ENCODE measurements at places on chromosomes 7 and 10. TPM values are rescaled to one million over a fixed set of nuclear protein-coding genes. Genes with fewer than 3 reads are reported as not detected.

DNA sequence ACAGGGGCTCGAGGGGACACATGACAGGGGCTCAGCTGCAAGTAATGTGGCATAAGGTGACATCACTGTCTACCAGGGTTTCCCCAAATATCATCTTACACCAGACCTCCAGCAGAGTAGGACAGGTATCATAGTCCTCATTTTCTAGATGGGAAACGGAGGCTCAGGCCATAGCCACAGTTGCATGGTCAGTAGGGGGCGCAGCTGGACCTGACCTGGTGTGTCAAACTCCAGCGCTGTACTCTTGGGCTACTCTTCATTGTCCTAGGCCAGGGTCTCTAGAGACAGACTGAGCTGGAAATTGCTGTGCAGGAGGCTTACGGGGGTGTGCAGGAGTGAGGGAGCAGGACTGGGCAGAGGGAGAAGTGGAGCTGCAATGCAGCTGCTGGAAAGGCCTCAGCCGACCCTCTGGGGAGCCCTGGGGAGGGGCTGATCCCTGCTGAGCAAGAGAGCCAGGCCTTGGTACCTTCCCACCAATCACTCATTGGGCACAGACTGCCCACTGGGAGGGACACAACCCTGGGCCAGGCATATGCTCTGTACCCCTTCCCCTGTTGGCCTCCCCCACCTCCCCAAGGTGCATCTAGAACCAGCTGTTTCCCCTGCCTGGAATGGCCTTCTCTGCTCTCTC lies 89.9 kb downstream of the CDH23 start:
- DNase-seq, result no peak
- peaks cover 3% of the 10 kb centered on the region for H3K36me3 ChIP-seq
- H3K27me3 ChIP-seq, result no peaks in the 10 kb centered on the region
- H3K27ac ChIP-seq, result no peak overlapping the region
- H3K4me1 ChIP-seq, result no peaks in the 10 kb centered on the region
- no peak overlapping the region for H3K4me3 ChIP-seq

DNA sequence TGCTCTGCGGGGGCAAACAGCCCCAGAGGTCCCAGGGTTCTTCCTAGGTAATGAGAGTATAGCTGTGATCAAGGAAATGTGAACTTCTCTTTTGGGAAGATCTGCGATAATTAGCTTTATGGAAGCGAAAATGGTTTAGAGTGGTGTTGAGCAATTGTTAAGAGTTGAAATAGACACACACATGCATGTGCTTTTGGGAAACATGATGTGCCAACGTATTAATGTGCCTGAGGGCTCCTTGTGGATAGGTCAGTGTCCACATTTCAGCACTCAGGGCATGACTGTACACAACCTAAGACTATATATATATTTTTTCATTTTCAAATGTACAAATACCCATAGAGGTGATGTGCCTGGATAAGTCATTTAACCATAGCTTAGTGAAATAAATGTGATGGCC lies 67.0 kb downstream of the GSDME start:
- peaks cover 47% of the 10 kb centered on the region for H3K36me3 ChIP-seq
- H3K27ac ChIP-seq, result no peak overlapping the region
- no peaks in the 10 kb centered on the region for H3K27me3 ChIP-seq
- H3K4me1 ChIP-seq, result no peaks in the 10 kb centered on the region
- no peak overlapping the region for H3K4me3 ChIP-seq
- DNase-seq, result no peak

GRCh38 chr7:90951986-90952954 lies 312.0 kb upstream of the FZD1 start:
- DNase-seq, result no peak
- H3K36me3 ChIP-seq, result no peaks in the 10 kb centered on the region
- no peak overlapping the region for H3K27ac ChIP-seq
- H3K4me3 ChIP-seq, result no peak overlapping the region

DNA sequence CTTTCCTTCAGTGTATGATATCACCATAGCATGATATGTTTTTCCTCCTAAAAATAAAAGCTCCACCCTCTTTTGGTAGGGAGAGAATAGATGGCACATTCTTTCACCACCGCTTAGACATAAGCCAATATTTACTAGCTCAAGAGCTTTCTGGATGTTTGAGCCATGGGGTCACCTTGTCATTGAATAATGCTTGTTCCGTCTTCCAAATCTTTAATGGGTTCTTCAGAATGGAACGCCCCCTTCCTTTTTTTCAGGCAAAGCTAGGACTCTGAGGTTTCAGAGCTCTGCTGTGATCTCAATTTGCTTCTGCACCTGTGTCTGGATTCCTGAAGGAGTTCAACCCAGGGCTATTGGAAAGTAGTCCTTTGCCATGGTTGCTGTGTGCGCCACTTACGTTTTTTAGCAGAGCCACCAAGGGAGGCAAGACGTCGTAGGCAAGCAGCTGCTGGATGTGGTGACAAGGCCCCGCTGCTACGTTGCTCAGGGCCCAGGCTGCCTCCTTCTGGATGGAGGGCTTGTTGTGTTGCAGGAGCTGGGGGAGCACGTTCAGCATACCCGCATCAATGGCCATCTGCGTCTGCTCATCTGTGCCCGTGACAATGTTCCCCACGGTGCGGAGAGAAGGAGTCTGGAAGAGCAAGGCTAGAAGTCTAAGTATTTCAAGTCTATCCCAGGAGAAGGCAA lies 23.2 kb downstream of the KPNA7 start:
- H3K36me3 ChIP-seq, result no peaks in the 10 kb centered on the region
- DNase-seq, result no peak
- no peaks in the 10 kb centered on the region for H3K4me1 ChIP-seq
- no peaks in the 10 kb centered on the region for H3K27me3 ChIP-seq
- no peak overlapping the region for H3K27ac ChIP-seq

ACTA2 gene
- total RNA-seq, result 1.4 TPM

SPDYE8 gene
- not detected for total RNA-seq

MRC1 gene
- 1.3 TPM for total RNA-seq

Data from naive thymus-derived CD8-positive, alpha-beta T cell (primary cell).